Central memory CD8-positive, alpha-beta T cell (primary cell): ENCODE measurements at places on chromosomes 5 and 9.

GRCh38 chr5:154603953-154604679 lies 126.1 kb upstream of the HAND1 start:
- no peak for DNase-seq

- no peak for DNase-seq
Observed at GRCh38 chr5:126503602-126504104, 80.4 kb downstream of the GRAMD2B start.

GRCh38 chr5:171865471-171865870 lies 79.9 kb downstream of the SMIM23 start:
- DNase-seq, result no peak

GRCh38 chr5:73093943-73094342 lies 26.4 kb upstream of the TMEM171 start:
- no peak for DNase-seq

GRCh38 chr5:175347027-175347426 lies 97.0 kb downstream of the DRD1 start:
- DNase-seq, result no peak

- DNase-seq, result no peak
Observed at GRCh38 chr9:504921-505740, 290.5 kb downstream of the DOCK8 start.

DNA sequence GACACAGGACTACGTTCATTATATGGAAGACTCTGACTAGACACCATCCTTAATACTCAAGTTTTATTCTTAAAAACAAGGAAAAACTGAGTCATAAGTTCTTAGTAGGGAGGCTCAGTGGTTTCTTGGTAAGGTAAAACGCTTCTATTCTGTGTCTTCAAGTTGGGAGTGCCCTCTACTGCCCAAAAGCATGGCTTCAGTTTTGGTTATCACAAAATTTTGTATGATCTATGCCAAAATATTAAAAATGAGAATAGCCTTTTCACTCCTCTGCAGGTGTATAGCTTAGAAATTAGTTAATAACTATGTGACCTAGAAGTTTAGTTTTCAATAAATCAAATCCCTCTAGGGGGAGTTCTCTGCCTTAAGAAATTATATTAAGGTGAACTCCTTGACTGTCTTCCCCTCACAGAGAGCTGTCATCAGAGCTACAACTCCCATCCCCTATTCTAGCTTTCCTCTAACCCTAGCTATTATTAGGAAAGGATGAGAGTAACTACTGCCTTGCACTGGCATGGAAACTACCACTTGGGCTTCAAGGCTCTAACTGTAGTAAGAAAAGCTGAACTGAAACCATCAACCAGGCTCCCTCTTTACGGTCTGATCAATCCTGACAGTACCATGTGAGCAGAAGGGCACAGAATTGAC lies 189.7 kb downstream of the GNAQ start:
- DNase-seq, result no peak

DNA sequence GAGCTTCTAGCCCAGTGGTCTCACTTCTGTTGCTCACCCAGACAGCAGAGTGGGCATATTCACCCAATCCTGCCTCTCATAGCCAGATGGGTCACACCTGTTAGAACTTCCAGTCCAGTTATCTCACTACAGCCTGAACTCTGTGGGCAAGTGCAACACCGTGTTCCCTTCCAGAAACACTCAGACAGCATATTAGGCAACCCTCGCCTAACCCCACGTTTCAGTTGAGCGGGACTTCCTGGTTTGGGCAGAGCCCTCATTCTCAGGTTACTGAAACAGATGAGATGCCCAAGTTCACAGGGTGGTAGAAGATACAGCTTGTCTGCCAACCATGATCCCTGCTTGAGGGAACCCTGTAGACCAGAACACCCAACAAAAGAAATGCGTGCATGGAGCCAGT lies 538.2 kb downstream of the CYLC2 start:
- no peak for DNase-seq

DNA sequence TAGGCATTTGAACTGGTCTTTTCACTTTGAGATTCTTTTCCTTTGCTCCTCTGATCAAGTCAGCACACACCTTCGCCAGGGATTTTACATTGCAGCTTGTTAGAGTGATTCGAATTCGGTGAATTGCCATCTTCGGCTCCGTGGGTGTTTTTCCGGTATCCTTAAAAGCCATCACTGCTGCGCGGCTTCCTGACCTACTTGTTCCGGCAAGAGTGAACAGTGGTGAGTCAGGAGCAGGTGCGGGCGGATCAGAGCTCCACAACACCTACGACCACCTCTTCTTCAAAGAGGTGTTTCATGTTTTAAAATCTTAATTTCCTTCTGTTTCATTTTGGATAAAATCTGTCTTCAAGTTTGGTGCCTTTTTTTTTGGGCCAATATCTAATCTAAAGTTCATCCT lies 134.6 kb downstream of the TMC1 start:
- DNase-seq, result no peak

DNA sequence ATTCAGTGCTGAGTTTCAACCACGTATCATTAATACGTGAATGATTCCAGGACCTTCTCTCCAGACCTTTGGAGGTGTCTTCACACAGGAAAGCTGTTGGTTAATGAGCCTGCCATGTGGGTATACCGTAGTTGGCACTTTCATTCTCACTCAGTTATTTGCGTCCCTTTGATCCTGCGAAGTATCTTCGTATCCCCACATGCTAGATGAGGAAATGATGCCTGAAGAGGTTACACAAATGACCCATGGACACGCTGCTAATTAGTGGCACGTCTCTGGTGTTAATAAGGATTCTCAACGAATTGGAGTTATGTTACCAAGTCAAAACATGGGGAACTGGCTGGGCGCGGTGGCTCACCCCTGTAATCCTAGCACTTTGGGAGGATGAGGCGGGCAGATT lies 65.7 kb upstream of the GNE start:
- no peak for DNase-seq

- no peak for DNase-seq
Observed at GRCh38 chr9:89080193-89080592, 88.9 kb downstream of the S1PR3 start.

- no peak for DNase-seq
Observed at GRCh38 chr9:120904061-120904977, 22.3 kb downstream of the TRAF1 start.

- DNase-seq, result no peak
Observed at GRCh38 chr5:148002451-148002850, 61.3 kb upstream of the SPINK5 start.

GRCh38 chr5:29550523-29550922 lies 1643.0 kb upstream of the CDH6 start:
- no peak for DNase-seq

GRCh38 chr5:91171322-91171721 lies 211.8 kb downstream of the ARRDC3 start:
- no peak for DNase-seq

DNA sequence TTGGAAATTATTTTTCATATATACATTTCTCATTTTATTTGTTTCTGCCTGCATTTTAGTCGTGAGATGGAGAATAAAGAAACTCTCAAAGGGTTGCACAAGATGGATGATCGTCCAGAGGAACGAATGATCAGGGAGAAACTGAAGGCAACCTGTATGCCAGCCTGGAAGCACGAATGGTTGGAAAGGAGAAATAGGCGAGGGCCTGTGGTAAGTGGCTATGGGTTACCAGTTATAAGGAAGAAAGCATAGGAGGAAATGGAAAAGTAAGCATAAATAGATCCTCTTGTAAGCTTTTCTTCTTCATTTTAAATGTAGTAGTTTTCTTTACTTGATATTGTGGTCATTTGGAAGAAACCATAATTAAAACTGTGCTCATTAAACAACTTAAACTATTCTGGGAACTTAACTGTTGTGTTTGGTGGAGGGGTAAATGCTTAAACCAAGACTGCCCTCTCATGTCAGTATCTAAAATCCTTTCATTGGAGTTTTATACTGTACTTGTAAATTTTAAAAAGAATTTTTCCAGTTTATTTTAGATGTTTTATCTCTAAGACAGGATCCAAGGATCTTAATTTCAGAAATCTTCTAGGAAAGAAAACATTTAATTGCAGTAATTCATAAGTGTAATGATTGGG lies 41.3 kb downstream of the MAP3K1 start:
- DNase-seq, result no peak

GRCh38 chr5:9523090-9523823 lies 22.6 kb downstream of the SEMA5A start:
- DNase-seq, result no peak

DNA sequence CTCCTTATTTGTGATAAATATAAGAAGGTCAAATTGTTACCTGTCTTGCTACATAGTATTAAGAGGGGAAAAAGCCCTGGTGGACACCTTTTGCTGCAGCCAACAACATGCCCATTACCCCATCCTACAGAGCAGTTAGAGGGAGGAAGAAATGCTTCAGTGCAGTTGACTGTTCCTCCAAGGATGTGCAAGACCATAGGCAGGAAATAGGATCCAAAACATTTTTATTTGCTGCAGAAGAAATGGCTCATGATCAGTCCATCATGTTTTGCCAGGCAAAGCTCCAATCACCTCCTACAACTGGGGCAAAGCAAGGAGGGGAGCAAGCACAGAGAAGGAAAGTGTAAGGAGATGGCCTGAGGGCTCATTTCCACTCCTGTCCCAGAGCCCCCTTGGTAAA lies 399.1 kb upstream of the PIK3R1 start:
- DNase-seq, result no peak

DNA sequence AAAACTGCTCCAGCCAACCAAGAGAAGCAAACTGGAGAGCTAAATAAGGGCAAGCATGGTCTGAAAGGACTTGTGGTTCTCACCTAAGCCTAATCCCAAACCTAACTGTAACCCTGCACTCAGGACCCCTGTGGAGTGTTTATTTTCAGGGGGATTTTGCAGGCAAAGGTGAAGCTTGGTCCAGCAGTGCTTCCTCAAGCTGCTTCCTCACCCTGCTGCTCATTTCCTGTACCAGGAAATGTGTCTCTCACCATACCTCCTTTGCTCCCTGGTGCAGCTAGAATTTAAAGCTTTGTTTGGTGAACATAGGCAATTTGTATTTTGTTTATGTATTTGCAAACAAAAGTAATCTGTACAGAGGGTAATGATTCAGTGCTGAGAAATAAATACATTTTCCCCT lies 50.2 kb downstream of the CARTPT start:
- no peak for DNase-seq

DNA sequence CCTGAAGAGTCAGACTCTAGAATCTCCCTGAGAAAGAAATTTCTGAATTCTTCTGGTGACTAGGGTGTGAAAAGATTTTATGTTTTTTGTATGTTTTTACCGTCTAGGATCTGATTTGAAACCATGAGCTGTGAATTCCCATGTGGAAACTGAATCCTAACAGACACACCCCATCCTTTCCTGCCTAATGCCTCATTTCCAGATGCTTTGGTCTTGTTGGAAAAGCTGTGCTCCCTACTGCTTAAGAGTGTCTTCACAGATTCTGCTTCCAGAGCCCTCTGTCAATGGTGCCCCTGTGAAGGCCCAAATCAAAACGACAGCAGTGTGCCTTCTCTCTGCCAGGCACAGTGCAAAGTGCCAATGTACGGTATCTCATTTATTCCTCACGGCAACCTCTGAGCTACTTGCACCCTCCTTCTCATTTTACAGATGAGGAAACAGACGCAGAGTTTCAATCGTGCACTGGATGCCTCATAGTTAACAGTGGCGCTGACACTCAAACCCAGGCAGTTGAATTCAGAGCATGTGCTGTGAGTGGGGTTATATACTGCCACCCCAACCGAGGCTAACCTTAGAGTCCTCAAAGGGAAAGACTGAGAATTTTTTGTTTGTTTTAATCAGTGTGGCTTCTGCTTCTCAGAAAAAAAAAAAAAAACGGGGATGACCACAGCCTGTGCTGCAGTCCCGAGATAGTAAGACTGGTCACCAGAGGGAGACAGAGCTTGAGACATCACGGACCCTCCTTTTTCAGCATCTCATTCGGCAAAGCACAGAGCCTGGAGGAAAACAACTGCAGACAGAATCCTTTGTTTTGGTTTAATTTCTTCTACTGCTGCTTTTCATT lies 188.4 kb downstream of the SNCAIP start:
- DNase-seq, result no peak

GRCh38 chr5:56100439-56101176 lies 105.8 kb upstream of the IL6ST start:
- no peak for DNase-seq

GRCh38 chr9:103985077-103985476 lies 109.0 kb upstream of the SMC2 start:
- no peak for DNase-seq

GRCh38 chr9:37801959-37802711 lies 1.5 kb downstream of the DCAF10 start:
- no peak for DNase-seq

DNA sequence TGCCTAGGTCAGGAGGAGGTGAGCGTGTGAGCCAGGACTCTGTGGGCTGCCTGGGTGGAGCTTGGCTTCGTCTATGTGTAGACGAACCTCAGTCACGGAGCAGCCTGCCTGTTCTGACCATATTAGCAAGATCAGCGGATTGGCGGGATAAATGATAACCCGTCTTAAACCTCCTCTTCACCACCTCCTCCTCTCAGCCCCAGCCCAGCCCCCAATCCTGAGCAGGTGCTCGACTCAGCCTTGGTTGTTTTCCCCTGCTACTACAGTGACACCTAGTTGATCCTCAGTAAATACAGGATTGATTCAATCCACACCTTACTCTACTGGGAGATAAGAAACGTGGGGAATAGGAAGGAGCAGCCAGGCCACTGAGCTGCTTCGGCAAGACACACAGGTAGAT lies 286.1 kb downstream of the IRX2 start:
- no peak for DNase-seq

DNA sequence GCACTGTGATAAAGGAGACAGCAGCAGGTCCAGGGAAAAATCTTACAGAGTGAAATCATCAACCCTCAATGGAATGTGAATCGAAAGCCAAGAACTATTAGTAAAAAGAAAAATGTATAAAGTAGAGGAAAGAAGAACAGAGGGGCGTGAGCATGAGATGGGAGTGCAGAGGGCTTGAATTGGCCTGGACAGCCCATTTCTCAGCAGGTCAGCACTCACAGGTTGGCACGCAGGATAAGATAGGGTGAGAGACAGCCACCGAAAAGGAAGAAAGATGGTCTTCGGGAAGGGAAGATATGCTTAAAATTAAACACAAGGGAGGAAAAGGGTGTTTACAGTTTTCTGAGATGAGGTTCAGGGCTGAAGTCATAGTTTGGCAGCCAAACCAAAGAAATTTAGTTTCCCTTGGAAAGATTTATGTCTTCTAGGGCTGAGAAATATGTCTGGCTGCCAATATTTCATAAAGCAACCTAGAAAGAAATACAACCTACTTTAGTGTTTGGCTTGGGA lies 524.7 kb downstream of the SPATA31D1 start:
- no peak for DNase-seq

GRCh38 chr9:111533099-111533790 lies 8.3 kb downstream of the ZNF483 start:
- no peak for DNase-seq

DNA sequence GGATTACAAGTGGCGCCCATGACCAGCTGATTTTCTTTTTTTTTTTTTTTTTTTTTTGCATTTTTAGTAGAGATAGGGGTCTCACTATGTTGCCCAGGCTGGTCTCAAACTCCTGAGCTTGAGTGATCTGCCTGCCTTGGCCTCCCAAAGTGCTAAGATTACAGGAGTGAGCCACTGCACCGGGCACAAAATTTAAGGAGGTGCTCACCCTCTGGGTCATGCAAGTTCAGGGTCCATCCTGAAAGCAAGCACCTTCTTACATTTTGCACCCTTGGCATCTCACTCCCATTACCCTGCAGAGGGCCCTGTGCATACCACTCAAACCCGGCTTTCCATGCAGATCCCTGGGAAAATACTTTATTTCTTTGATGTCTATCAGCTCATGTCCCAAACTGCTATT lies 95.6 kb upstream of the ADRA1B start:
- no peak for DNase-seq

GRCh38 chr9:1207686-1208085 lies 157.5 kb downstream of the DMRT2 start:
- DNase-seq, result no peak
